ENCODE measurements at places on chromosomes 5 and 9.

- no peak for DNase-seq
Observed at GRCh38 chr9:93908591-93909241, 46.4 kb downstream of the BARX1 start.

- DNase-seq = peak; percentile 61
Observed at GRCh38 chr5:79857714-79858409, 133.2 kb downstream of the MTX3 start.

DNA sequence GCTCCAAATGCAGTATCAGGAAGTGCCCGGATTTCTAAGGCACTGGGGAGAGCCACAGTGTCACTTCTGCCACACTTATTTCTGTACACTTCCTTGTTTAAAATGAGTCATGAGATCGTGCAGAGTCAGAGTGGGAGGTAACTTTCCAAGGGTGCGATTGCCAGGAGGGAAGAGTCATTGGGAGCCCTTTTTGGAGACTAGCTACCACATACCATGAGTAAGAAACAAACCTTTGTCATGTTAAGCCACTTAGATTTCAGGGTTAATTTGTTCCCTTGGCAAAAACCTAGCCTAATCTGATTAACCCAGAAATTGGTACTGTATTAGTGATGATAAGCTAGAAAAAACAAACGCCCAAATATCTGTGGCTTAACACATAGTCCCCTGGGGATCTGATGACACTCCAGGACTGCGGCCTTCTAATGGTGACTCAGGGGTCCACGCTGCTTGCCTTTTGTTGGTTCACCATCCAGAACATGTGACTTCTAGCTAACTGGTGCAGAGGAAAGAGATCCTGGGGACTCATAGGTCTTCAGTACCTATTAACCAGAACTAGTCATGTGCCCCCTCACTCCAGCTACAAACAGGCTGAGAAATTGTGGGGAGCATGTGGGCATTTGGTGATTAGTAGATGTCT is 48.6 kb upstream of the TLE1 start:
- DNase-seq = peak; percentile 48

- no peak for DNase-seq
Observed at GRCh38 chr9:86575137-86575536, 220.9 kb upstream of the TUT7 start.

DNA sequence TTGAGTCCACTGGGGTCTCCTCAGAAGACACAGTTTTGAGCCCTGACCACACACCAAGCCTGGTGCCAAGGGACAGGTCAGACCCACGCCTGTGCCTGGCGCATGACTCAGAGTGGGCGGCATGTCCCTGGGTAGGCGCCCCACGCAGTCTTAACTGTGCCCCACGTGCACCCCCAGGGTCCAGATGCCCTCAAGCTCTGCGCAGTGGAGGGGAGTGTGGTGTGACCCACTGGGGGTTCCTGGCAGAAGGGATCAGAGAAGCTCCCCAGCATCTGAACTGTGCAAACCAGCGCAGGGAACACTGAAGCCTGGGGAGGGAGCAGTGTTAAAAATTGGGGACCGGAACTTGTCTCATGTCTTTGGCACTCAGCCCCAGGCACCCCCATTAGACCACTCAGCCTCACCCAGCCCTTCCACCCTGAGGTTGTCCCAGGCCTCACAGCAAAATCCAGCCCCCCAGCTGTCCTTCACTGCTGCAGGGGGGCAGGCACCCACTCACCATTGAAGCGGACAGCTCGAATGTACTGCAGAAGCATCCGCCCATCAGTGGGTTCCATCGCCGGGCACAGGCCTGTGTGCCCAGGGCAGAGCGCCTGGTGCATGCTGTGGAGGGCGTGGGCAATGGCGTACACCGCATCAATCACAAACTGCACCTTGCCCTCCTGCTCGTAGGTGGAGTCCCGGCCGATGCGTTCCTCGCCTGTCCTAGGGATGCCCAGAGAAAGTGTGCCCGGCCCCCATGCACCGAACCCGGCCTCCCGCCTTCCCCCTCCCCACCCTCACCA is 6.5 kb downstream of the GRM6 start:
- no peak for DNase-seq

DNA sequence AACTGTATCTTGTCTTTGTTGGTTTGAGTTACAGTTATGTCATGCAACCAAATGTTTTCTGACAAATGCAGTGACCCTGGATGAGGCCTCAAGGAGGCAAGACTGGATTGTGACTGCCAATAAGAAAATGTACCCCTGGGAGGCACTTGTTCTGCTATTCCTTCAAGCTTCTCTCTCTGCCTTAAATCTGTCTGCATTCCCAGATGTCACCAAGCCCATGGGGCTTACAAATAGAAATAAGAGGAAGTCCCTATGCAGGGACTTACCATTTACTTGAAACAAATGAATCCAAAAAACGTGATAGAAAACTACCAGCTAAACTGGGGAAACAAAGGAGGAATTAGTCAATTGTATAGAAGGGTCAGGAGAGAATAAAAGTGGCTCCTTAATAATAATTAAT is 8.2 kb upstream of the PARP8 start:
- DNase-seq = no peak

DNA sequence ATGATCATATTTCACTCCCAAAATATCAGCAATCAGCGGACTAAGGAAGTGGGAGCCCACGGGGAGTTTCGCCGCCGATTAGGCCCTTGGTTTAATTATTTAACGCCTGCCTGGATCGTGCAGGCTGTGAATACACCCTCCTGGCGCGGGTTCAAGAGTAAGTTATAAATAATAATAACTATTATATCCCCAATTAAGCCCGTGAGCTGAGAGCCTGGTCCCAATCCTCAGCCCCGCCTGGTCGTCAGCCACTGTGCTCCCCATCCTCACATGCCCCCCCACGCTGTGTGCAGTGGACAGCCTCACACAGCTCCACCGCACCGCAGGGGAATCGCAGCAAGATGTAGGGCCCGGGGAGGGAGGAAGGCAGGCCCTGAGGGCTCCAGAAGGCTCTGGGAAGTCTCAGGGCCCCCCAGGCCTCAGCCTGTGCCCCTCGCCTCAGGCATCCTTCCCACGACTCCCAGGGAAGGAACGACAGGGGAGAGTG is 10.8 kb upstream of the PRRX2 start:
- DNase-seq = no peak

- DNase-seq = no peak
Observed at GRCh38 chr5:157709346-157709745, 21.9 kb upstream of the THG1L start.

DNA sequence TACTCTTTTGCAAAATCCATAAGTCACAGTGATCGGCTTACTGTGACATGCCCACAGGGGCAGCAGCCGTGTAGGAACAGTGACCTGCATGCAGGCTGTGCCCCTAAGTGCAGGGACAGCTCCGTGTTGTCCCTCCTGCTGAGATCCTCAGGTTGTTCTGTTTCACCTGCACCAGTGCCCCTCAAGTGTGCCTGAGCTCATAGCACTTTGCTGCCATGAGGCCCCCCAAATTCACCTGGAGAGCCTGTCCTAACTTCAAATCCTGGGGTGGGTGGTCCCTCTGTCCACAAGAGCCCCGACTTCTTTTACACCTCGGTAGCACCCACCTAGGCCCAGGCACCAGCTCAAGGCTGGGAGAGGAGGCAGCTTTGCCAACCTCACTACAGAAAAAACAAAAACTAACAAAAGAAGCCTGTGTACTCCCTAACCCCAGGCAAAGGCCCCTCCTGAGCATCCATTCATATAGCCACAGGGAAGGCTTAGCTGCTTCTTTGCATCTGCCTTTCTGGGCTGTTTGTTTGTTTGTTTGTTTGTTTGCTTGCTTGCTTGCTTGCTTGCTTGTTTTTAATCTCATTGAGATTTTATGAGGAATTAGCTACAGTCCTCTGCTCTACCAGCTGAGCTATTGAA is 214.5 kb downstream of the AUH start:
- DNase-seq = no peak

- no peak for DNase-seq
Observed at GRCh38 chr5:173751266-173751600, 134.8 kb upstream of the BOD1 start.

- DNase-seq = no peak
Observed at GRCh38 chr5:150540615-150541396, 32.9 kb downstream of the NDST1 start.

DNA sequence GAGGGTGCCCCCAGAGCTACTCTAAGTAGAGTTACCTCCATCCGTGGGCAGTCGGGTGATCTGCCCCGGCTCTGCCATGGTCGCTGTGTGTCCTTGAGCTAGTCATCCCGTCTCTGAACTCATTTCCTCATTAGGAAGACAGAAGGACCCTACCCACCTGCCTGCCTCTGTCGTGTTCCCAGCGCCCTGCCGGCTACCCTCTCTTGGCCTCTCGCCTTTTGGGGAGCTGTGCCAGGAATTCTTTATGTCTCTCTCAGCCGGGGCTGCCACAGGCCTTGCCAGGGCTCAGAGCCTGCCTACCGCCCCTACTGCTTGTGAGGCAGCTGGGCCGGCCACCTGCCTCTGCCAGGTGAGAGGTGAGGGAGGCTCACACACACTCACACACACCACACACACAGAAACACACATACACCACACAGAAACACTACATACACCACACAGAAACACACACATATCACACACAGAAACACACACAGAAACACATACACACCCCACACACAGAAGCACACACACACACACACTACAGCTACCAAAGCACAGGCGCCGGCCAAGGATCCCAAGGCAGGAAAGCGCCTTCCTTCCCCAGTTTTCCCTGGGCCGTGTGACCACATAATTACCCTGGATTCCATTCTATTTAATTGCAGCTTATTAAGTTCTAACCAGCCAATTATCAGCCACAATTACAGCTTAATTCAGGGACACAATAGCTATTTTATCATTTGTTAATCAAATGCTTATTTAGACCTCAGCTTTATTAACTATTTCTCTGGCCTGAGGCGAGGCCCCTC is 41.7 kb downstream of the UNC5A start:
- DNase-seq = no peak

- DNase-seq = peak; percentile 59
Observed at GRCh38 chr9:130451509-130452388, 7.0 kb downstream of the ASS1 start.

GRCh38 chr9:116907989-116908388 is 220.9 kb downstream of the TRIM32 start:
- no peak for DNase-seq

GRCh38 chr9:84677080-84677479 is 7.6 kb downstream of the NTRK2 start:
- no peak for DNase-seq

DNA sequence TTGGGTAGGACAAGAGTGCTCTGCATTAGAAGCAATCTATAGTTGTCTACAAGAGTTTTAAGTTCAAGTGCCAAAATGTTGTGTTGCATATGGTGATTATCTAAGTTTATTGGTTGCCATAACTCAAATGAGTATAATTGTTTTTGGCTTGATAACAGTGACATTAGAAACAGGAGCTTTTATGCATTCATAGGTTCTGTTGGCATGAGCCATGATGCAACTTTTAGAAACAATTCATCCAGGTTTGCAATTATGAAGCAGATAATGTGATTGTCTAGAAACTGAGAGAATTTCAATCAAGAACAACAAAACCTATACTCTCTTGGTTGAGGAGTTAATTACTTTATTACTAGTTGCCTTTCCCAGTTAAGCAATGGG is 137.0 kb downstream of the PBX3 start:
- DNase-seq = peak; percentile 13

DNA sequence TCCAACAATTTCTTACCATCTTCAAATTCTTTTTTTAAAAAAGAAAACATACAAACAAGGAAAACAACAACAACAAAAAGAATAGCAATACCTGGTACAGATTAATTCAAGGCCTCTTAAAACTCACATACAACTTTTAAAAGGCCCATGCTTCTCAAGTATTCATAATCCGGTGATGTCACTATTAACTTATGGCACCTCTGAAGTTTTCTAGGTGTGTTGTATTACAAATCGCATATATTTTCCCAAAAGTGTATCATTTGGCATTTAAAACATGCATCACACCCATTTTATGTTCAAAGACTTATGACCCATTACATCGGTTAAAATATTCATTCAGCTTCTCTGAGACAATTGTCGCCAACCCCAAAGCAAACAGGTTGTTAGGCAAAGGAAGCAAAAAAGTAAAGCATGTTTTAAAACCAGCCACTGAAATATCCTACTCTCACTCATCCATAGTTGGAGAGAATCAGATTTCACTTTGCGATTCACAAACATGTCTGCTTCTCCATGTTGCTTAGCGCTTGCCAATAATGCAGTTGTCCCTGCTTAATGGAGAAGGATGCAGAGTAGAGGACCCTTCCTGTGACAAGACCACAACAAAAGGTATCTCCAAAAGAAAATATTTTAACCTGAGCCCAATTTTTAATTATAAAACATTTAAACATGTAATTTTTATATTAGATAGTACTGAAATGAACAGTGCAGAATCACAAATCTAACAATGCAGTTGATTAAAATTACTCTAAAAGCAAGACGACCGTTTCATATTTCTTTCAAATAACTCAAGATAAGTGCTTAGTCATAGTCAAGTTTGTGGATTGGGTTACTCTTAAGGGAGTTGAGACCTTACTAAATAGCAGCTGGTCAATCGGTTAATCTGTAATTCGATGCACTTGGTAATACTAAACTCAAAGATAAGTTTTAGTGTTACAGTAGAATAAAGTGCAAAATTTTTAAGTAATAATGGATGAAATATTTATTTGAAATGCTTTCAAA is 1.6 kb downstream of the SKP1 start:
- no peak for DNase-seq

DNA sequence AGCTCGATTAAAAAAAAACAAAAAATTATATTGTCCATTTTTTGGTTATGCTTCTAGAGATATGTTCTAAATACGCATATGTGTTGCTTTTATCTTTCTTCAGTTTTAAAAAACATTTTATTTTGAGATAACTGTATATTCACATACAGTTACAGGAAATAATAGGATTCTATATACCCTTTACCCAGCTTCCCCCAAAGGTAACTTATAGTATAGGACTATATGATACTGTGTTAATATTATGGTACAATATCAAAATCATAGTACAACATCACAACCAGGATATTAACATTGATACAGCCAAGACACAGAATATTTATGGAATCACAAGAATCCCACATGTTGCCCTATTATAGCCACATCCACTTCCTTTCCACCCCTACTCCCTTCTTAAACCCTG is 9.5 kb upstream of the MACIR start:
- DNase-seq = no peak

- DNase-seq = no peak
Observed at GRCh38 chr5:14292766-14293658, 149.9 kb downstream of the TRIO start.

GRCh38 chr9:103991698-103992097 is 102.4 kb upstream of the SMC2 start:
- no peak for DNase-seq

- DNase-seq = no peak
Observed at GRCh38 chr5:157732596-157733262, 1.5 kb downstream of the THG1L start.

DNA sequence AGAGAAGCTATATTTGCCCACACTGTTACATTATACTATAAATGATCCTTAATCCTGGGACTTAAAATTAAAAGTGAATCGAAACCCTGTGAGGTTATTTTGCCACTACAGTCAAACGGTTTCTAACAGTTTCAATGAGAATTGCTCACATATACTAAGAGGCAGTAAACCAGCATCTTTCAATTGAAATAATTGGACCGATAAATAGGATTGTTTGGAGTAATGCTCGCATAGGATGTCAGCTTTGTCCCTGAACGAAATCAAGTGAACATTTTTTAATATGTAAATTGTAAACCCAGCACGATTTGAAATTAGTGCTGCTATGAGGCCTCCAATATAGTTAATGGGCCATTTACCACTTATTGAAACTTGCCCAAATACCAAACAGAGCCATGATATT is 60.5 kb downstream of the ELAVL2 start:
- no peak for DNase-seq

- no peak for DNase-seq
Observed at GRCh38 chr5:14882658-14883580, 11.3 kb upstream of the ANKH start.

- DNase-seq = no peak
Observed at GRCh38 chr9:27659001-27659400, 85.7 kb upstream of the C9orf72 start.

GRCh38 chr5:67249590-67249895 is 52.9 kb upstream of the CD180 start:
- DNase-seq = no peak

All from NCI-H460 (cell line).